ENCODE measurements at places on chromosomes 11 and 22.

- peak; percentile 83 for DNase-seq
Measured at GRCh38 chr11:110777775-110778174, 65.5 kb upstream of the ARHGAP20 start.

DNA sequence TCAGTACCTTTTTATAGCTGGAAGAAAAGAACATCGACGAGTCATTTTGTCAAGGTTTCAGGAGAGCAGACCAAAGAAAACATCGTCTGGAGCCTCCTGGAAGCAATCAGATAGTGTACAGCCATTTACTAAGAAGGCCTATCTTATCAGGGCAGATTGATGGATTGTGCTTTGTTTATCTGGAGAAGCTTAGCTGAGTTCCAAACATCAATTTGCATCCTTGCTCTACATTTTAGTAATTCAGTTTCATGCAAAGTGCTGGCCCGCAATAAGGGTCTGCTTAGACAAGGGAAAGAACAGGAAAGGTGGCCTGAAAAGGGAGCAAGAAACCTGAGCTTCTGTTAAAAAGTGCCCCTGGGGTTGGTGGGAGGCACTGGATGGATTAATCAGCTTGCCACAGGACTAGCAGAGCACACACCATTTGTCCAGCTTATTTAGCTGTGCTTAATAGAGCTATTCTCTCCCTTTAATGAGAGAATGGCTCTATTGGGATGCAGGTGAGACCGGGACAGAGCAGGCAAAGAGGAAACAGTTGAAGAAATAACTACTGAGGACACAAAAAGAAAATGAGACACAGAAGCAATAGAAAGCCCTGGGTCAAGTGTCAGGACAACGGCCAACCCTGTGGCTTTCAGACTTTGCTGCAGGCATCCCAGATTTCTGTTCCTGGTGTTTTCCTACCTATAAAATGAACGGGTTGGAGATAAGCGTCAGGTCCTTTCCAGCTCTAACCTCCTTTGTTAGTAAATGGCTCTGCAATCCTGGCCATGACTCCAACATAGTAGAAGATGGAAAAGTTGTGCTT lies 122.1 kb upstream of the TTC12 start:
- DNase-seq: no peak

DNA sequence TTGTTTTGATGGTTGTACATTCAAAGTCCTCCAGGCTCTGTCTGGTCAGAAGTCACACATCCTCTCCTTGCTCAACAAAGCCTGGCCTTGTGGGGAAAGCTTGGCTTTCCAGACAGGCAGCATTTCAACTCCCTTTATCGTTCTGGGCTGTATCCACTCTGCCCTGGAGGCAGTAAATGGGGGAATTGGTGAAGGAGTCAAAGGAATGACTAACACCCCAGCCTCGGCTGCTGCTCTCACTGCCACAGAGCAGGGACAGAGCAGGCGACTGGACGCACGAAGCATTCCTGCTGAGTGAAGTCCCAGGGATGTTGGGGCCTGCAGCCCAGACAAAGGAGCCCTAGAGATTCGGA lies 52.8 kb downstream of the WNT11 start:
- DNase-seq: peak; percentile 4

- DNase-seq: no peak
Measured at GRCh38 chr11:68330700-68331337, 18.4 kb downstream of the LRP5 start.

- DNase-seq: no peak
Measured at GRCh38 chr11:129314371-129314770, 61.3 kb upstream of the BARX2 start.

DNA sequence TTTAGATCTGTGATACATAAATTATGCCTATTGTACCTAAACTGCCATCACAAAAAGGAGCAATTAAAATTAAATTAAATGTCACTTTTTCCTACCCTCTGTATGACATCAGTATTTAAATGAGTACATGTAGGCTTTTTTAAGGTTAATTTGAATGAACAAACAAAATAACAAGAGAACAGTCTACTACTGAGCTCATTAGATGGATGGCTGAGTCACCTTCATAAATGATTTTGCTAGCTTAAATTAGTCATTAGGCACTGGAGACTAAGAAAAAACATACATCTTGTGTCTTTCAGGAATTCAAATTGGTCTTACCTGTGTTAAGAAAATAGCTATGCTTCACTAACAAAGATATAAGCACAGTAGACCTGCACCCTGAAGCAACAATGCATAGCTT lies 153.6 kb downstream of the RCN1 start:
- peak; percentile 2 for DNase-seq

GRCh38 chr11:15112131-15112541 lies 2.6 kb upstream of the INSC start:
- DNase-seq: no peak

- DNase-seq: no peak
Measured at GRCh38 chr11:128902515-128903066, 11.4 kb downstream of the KCNJ5 start.

GRCh38 chr22:47374273-47374771 lies 611.9 kb downstream of the TBC1D22A start:
- no peak for DNase-seq

GRCh38 chr11:44694443-44694842 lies 32.3 kb upstream of the TSPAN18 start:
- no peak for DNase-seq

GRCh38 chr11:123416566-123416965 lies 13.5 kb upstream of the GRAMD1B start:
- DNase-seq: no peak

DNA sequence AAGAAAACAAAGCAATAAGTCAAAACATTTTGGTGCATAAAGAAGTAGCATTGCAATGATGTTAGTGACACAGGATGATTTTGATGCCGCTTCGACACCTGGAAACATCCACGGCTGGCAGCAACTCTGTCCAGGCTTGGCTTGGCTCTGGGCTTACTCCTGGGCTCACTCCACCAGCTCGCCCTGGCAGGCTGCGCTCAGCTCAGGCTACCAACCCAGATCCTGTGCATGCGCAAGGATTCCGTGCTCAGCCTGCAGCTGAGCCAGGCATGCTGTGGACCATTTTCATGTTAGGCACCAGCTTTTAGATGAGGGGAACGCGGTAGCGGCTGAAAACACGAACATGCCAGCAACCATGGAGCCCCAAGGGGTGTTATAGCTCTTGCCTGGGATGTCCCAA lies 66.0 kb downstream of the SLC25A17 start:
- no peak for DNase-seq

GRCh38 chr11:63012430-63012829 lies 3.2 kb downstream of the SLC22A8 start:
- DNase-seq: no peak

DNA sequence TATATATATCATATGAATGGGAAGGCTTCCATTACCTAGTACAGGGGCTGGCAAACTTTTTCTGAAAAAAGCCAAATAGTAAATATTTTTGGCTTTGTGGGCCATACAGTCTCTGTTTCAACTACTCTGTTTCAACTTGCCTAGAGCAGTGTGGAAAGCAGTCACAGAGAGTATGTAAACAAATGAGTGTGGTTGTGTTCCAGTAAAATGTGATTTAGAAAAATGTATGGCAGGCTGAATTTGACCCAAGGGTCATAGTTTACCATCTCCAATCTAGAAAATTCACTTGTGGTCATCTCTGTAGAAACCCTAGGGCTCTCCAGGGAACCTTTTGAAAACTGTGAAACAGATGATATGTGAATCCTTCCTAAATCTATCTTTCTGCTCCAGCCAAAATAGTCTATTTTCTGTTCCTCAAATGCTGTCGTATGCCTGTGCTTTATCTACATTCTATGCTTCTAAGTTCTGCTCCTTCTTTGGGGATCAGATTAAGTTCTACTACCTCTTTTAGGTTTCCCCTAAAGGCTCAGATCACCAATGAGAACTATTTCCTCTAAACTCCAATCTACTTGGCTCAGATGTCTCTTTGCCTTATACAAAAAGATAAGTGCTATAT lies 356.2 kb downstream of the METTL15 start:
- DNase-seq: no peak

DNA sequence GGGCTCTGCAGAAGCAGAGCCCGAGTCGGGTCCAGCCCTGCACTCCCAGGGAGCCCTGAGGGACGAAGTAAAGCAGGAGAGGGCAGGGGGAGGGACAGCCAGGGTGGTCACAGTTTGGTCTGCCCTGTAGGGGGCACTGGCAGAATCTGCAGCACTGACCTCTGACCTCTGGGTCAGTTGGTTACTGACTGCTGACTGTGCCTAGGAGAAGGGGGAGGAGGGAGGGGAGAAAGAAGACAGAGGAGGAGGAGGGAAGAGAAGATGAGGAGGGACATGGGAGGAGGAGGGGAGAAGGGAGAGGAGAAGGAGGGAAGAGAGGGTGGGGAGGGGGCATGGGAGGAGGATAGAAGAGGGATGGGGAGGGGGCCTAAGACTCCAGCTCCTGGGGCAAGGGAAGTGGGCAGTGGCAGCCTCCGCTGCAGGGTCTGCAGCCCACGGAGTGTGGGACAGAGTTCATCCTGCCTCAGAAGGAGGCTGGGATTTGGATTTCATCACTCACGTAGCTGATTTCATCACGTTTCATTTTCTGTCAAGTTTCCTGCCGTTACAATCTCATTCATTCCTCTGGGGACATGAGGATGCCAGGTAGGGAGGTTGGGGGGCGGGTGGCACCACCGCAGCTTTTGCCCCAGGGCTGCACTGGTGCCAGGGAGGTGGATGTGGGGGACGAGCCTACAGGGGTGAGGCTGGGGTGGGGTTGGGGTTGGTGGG lies 55.2 kb downstream of the FLRT1 start:
- DNase-seq: no peak
